ENCODE measurements at places on chromosomes 4 and X. TPM values are rescaled to one million over a fixed set of nuclear protein-coding genes. Genes with fewer than 3 reads are reported as not detected.
A peak's percentile ranks its signal among the peaks of the same experiment; 100 is the strongest.

DNA sequence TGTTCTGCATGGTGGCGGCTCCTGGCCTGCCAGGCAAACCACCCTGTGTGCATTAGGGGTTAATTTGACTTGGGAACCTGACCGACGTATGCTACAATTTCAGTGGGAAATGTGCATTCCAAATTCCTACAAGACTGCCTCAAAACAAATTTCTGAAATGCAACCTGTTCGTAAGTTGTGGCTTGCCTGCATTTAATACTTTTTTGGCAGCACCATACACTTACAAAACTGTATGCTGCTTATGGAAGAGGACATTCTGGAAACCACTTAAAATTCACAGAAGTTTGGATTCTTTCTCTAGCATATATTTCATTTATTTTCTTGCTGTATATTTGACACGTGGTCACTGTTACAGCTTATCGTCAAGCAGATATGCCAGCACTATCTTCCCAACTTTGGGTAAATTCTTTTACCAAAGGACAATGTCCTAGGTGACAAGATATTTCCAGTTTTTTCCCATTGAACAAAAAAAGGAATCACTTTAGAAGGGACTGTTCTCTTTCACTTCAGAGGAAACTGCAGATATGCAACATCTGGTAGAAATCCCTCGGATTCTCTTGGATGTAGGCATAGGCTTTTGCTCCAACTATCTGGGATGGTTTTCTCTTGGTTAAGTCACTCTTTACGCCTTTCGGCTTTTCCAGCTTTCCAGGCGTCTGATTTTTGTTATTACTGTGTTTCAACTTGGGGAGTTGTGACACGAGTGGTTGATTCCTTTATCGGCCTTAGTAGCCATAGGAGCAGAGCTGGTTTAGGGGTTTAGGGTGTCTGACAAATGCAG, 9.7 kb upstream of the TENM3 start:
- no peak for DNase-seq

DNA sequence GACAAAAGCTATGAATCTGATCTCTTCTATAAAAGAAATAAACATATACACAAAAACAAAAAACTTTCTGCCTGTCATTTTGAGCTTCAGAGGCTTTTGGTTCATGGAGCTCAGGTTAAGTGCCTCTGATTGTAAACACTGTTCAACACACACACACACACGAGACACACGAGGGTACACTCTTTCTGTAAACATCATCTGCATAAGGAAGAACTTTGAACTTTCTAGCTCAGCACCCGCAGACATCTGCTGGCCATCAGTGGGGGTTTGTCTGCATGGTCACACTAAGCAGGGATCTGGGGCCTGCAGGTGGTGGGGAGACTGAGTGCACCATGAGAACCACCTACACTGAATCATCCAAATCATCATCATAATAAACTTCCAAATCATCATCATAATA, 54.9 kb downstream of the STX18 start:
- DNase-seq: no peak

- DNase-seq: no peak
Measured at GRCh38 chr4:77190053-77190452, 33.0 kb downstream of the CCNG2 start.

DNA sequence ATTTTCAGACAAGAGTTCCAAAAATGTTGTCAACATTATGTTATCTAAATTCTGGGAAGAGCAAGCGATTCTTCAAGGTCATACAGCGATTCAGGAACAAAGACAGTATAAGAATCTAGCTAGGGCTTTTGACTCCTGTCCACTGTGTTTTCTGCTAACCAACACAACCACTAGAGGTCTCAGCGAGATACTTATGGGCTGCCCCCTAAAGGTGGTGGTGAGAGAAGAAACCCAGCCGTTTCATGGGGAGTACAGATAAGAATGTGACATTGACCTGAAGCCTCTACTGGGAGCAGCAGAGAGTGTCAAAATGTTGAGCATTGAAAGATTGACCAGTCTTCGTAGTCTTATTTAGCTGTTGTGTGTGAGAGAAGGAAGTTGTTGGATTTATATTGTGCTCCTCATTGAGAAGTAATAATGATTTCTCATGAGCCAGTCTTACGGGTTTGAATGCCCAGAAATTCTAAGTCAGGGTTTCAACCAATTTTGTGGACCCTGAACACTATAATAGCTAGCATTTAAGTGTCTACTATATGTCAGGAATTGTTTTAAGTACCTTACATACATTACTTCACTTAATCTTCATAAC, 168.3 kb downstream of the SPRY1 start:
- DNase-seq: peak; percentile 70

DNA sequence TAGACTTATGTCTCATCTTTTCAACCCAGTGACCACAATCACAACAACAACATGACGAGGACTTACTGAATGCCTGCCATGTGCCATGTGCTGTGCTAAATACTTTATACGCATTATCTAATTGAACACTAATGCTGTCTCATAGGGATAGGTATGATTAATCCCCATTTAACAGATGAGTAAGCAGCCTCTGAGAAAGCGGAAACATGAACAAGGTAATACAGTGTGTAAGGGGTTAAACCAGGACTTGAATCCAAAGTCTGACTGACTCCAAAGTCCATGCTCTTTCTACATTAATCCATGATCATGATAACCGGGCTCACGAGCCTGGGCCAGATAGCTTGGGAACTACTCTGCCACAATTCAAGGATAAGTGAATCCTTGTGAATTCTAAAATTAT, 105.3 kb upstream of the MBNL3 start:
- DNase-seq: no peak

The FRAS1 gene
- total RNA-seq: 1.9 TPM

The DGKK gene
- not detected for total RNA-seq

GRCh38 chr4:26858035-26858918, 2.4 kb upstream of the STIM2 start:
- DNase-seq: no peak

The TIMM8A gene
- total RNA-seq: 8.8 TPM

The ARMCX4 gene
- 25.4 TPM for total RNA-seq

- no peak for DNase-seq
Measured at GRCh38 chr4:44237643-44238042, 211.0 kb downstream of the KCTD8 start.

DNA sequence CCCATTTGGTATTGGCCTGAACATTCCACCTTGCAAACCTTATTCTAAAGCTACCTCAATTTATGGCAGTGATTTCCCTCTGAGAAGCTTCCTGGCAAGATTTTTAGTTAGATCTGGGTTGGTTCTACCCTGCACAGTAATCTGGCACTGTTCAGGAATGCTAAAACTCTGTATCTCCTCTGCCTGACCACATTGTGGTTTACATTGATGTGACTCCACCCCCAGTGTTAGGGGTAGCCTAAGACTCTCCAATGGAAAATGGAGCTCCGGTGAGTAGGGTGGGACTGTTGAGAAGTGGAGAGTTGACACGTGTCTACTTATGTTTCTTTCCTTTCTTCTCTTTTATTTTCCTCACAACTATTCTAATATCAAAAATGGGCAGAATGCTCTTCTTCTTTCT, 45.4 kb downstream of the BMPR1B start:
- peak; percentile 24 for DNase-seq

DNA sequence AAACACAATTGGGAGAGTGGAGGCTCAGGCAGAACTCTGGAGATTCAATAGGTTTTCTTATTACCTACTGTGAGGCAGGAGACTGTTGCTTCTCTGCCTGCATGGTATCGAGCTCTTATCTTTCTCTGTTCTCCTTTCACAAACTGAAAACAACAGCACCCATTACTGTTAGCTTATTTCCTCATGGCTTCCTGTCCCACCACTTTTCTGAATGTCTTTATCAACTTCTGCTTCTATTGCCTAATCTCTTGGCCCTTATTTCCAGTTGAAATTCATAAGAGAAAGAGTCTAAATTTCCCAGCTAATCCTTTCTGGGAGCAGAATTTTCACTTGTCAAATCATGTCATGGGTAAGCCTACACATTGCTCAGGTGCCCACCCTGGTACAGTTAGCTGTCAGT, 46.8 kb upstream of the NDST3 start:
- no peak for DNase-seq

The DRP2 gene
- total RNA-seq: 0.41 TPM

GRCh38 chr4:147088146-147088545, 142.5 kb upstream of the TTC29 start:
- DNase-seq: peak; percentile 39

The CXCL6 gene
- total RNA-seq: 19.0 TPM

- DNase-seq: no peak
Measured at GRCh38 chr4:70269674-70270073, 27.3 kb downstream of the CSN3 start.

The TXK gene
- total RNA-seq: 0.25 TPM

DNA sequence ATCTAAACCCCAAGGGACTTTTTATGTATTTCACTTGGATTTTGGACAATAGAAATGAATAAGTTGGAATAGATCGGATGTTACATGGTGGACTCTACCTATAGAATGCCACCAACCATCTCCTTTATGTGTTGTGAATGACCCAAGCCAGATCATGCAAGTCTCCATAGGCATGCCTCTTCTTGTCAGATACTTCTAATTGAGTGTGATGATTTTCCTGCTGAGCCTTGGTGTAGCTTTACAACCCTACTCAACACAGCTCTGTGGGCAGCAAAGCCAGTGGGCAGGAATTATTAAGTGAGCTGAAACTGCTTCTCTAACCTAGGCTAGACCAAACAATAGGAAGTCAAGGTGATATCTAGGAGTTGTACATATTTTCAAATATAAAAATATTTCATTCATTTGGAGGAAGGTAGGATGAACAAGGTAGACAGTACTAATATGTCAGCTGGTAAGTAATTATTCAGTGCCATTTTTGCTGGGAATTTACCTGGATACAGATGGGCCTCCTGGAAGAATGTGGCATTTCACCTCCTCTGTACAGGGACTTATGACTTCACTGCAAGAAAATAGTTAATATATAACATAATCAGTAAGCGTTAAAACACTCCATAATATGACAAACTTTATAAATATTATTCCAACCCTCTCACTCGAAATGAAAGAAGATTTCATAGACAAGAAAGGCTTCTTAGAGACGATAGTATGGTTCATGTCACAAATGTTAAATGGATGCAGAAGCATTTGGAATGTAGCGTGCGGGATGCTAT, 298.0 kb upstream of the FAT1 start:
- no peak for DNase-seq

The KIT gene
- 0.49 TPM for total RNA-seq

- DNase-seq: no peak
Measured at GRCh38 chr4:7812921-7813320, 126.7 kb downstream of the AFAP1 start.

DNA sequence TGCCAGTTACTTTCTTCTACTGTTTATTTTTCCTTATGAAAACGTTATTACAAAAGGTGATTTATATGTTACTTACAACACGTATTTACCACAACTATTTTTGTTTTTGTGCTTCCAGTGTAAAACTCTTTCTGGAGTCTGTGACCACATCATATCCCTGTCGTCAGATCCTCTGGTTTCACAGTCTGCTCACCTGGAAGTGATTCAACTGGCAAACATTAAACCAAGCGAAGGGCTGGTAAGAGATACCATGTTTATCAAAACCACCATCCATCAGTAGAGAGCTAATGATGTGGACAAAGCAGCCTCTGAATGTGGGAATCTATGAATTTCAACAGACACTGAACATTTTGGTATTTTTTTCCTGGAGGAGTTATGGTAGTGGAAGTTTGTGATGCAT, 116.1 kb downstream of the CNKSR2 start:
- no peak for DNase-seq

DNA sequence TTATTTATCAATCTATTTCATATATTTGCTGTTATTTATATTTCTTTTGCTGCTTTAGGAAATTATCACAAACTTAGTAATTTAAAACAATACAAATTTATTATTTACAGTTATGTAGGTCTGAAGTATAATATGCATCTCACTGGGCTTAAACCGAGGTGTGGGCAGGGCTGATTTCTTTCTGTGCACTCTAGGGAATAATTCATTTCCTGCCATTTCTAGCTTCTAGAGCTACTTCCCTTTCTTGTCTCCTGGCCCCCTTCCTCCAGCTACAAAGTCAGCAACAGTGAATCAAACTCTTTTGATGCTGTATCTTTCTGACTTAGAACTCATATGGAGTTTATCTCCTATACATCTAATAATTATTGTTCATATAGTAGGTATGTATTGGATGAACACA, 303.5 kb upstream of the ARSJ start:
- DNase-seq: no peak

DNA sequence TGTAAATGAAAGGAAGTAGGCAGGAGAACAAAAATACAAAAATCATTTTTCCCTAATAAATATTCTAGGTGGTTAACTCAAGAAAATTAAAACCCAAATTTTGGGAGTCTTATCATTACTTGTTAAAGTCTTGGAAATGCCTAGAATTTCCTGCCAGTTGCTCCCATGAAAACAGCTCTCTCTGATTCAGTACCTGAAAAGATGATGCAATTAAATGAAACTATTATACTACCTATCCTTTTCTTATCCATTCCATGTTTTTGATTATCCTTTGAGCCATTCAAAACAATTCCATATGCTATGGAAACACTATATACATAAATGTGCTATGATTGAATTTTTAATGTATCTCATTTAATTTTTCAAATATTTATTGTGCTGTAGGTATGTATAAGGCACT, 50.5 kb upstream of the AMELX start:
- DNase-seq: no peak

DNA sequence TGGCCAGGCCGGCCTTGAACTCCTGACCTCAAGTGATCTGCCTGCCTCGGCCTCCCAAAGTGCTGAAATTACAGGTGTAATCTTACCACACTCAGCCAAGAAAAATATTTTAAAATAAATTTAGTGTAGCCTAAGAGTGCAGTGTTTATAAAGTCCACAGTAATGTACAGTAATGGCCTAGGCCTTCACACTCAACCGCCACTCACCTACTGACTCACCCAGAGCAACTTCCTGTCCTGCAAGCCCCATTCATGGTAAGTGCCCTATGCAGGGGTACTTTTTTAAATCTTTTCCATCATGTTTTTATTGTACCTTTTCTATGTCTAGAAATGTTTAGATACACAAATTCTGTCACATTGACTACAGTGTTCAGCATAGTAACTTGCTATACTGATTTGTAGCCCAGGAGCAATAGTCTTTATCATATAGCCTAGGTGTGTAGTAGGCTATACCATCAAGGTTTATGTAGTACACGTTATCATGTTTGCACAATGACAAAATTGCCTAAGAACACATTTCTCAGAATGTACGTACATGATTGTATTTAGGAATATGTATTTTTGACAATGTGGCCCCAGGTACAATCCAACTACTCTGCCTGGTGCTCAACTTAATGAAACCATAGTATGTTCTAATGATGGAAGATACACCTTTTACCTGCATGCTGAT, 455.2 kb downstream of the PCDH7 start:
- peak; percentile 2 for DNase-seq

DNA sequence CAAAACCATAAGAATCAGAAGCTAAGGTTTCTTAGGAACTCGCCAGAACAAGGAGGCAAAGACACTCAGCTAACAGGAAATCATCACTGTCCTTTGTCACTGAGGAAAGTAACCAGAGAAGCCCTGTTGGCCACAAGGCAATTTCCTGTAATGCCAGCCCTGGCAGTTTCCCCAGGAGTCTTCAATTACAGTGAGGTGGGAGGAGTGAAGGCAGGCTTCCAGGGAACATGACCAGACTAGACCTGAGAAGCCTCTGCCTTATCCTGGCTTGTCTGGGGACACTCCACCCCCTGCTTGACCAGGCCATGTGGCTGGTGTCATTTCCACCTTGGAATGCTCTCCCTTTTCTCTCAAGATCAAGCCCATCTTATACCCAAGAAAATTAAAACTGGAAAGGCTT, 125.3 kb downstream of the COL4A6 start:
- DNase-seq: peak; percentile 53
